H9 (cell line): ENCODE measurements at places on chromosomes 1 and 21. TPM values are rescaled to one million over a fixed set of nuclear protein-coding genes. Genes with fewer than 3 reads are reported as not detected.
A peak's percentile ranks its signal among the peaks of the same experiment; 100 is the strongest.

RGS5 gene
- 30.1 and 33.7 TPM in 2 replicates for total RNA-seq

KCNJ15 gene
- total RNA-seq, result not detected in 2 replicates

EXTL1 gene
- total RNA-seq, result 1.0 and 1.1 TPM in 2 replicates

CD244 gene
- not detected in 2 replicates for total RNA-seq

GPR137B gene
- total RNA-seq, result 5.9 and 6.6 TPM in 2 replicates

TSPEAR gene
- total RNA-seq, result 1.2 and 1.3 TPM in 2 replicates

TGFBR3 gene
- 2.4 and 3.6 TPM in 2 replicates for total RNA-seq

SPRR2F gene
- not detected in 2 replicates for total RNA-seq

GRCh38 chr21:23445307-23445706 is 2162.0 kb downstream of the MRPL39 start:
- no peak for DNase-seq

- no peak for DNase-seq
These were observed 9.6 kb downstream of the DHX9 start for GRCh38 chr1:182848736-182849135.

DNA sequence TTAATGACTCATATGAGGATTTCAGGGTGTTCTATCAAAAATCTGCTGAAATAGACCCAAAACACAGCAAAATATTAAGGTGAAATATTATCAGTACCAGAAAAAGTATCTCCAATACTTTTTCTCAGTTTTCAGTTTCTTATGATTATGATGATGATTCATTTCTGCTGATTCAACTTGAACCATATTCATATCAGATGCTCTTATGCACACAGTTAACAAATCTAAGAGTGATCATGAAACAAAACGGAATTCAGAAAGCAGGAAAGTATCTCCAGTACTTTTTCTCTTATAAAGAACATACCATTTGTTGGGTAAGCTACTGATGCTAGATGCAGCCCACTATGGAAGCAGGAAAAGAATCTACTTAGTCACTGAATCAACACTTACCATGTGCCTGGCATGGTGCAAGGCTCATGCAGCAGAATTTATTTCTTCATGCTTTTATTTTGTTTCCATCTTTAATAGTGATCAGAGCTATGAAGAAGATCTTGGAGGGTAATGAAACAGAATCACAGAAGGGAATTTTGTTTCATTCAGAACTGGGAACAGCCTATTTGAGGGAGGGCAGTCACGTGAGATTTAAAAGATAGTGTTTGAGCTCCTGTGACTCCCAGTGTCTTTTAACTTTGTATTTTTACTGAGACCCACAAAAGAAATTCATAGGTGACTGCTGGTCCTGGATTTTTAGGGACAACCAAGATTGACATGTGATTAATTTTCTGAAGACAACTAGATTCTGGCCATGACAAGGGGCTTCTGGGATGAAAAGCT is 480.6 kb downstream of the SETD4 start:
- DNase-seq, result no peak

DNA sequence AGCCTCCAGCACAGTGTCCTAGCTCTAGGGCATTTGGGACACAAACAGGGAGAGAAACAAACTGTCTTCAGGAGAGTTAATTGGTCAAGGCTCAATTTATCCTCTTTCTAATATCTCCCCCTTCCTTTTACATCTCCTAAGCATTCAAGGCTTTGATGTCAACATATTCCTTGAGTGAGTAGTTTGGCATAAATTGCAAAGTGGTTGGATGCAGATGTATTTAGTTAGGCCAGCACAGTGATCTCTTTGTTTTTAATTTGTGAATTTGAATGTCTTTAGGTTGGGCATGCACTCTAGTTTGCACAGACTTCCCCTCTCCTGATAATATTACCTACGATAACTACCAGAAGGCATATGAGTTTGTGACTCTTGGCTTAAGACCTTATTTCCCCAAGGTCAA is 12.5 kb upstream of the OLFML2B start:
- no peak for DNase-seq

DNA sequence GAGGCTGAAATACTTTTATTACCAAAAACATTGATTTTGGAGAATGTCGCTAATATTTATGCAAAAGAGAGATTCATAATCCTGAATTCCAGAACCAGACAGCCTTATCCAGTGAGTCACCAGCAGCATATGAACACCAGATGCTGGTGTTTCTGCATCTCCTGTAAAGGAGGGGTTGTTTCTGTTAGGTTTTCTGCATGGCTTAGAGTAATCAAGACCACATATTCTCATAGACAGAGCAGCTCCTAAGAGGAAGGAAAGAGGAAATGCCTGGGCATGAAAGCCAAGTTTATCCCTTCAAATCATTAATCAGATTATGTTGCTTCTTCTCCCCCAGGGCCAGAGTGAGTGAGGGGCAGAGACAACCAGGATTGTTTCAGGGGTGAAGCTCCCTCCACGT is 86.2 kb downstream of the NGF start:
- DNase-seq, result no peak

GRCh38 chr1:17925290-17926237 is 170.4 kb downstream of the ACTL8 start:
- no peak for DNase-seq

DNA sequence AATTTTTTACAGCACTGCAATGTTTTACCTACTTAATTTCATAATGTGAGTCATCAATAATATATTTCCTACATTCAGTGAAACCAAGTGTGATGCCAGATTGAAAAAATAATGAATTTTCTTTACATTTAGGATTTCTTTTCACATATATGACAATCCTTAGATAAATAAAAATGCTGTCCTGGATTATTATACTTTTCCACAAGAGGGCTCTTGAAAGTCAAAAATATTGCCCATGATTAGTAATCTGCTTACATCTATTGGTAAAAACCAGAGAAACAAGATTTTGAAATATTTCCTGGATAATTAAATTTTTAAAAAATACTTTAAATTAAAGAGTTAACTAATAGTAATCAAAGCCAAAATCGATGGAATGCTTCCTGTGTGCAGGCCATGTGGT is 86.8 kb upstream of the PLPPR4 start:
- DNase-seq, result no peak

DNA sequence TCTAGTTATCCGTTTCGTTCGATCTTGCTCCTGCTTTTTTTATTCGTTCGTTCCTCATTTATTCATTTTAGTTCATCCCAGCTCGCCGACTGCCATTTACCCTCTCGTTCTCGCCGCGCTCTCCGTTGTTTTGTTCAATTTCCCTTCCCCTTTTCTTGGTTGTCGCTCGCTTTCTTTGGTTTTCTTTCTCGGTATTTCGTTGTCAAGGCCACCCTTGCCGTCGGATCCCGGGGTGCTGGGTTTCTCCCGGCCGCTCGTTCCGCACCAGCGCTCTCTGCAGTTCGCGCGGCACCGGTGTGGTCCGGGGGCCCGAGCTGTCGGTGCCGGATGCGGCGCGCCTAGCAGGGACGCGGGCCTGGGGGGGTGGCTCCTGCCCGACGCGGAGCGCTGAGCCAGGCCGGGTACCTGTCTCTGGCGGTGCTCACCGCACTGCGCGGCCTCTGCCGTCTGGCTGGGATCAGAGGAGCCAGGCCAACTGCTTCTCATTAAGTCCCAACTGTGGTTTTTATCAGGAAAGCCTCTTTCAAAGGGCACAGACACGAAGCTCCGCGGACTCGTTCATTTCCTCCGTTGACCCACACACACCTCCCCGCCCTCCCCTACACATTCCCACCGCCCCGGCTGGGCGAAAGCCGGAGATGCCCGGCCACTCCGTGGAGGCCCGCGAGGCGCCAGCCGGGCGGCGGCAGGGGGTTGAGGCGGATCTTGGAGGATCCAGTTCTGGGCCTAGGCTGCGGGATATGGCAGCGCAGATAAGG is 1.6 kb downstream of the ALX3 start:
- peak; percentile 50 for DNase-seq
